ENCODE measurements at places on chromosomes 6 and 20. TPM values are rescaled to one million over a fixed set of nuclear protein-coding genes. Genes with fewer than 3 reads are reported as not detected.

DNA sequence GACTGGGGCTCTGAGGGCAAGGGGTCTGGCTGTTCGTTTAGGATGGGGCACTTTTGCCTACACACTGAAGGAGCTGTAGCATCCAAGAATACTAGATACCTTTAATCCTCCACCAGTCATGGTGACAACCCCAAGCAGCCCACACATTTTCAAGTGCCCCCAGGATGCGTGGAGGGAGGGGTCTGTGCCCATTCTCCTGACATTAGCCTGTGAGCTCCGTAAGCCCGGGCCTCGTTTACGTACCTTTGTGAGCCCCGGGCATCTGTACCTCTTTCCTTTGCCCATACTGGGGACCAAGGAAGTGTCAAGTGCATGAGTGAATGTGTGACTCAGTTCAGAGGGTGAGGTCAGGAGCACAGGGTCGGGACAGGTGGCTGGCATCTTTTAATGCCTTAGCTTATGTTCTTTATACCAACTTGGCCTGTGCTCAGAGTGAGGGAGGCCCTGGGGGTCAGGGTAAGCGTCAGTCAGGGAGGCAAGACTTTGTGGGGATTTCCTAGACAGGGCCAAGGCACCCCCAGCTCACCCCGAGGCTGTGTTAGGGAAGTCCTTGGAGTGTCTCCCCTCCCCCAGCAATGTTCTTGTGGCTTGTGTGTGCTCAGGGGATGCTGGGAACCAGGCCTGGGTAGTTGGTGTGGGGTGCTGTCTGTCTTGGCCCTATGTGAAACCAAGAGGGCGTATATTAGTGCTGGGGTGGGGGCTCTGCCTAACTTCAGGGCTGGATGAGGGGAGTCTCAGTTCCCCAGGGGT is 12.9 kb downstream of the VEGFA start:
- H3K4me1 ChIP-seq, result no peaks in the 10 kb centered on the region
- DNase-seq, result no peak
- no peak overlapping the region for H3K27ac ChIP-seq

DNA sequence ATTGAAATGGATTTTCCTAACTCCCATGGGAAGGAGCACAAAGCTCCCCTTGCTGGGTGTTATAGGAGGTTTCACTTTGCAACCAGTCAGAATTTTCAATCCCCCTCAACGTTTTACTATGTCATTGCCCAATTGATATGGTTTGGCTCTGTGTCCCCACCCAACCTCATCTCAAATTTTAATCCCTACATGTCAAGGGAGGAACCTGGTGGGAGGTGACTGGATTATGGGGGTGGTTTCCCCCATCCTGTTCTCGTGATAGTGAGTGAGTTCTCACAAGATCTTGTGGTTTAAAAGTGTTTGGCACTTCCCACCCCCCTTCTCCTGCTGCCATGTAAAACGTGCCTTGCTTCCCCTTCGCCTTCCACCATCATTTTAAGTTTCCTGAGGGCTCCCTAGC is 62.9 kb downstream of the ZMYND8 start:
- H3K27me3 ChIP-seq, result no peaks in the 10 kb centered on the region
- H3K36me3 ChIP-seq, result peaks cover 34% of the 10 kb centered on the region
- no peak for DNase-seq
- no peaks in the 10 kb centered on the region for H3K4me1 ChIP-seq
- H3K4me3 ChIP-seq, result no peak overlapping the region

DNA sequence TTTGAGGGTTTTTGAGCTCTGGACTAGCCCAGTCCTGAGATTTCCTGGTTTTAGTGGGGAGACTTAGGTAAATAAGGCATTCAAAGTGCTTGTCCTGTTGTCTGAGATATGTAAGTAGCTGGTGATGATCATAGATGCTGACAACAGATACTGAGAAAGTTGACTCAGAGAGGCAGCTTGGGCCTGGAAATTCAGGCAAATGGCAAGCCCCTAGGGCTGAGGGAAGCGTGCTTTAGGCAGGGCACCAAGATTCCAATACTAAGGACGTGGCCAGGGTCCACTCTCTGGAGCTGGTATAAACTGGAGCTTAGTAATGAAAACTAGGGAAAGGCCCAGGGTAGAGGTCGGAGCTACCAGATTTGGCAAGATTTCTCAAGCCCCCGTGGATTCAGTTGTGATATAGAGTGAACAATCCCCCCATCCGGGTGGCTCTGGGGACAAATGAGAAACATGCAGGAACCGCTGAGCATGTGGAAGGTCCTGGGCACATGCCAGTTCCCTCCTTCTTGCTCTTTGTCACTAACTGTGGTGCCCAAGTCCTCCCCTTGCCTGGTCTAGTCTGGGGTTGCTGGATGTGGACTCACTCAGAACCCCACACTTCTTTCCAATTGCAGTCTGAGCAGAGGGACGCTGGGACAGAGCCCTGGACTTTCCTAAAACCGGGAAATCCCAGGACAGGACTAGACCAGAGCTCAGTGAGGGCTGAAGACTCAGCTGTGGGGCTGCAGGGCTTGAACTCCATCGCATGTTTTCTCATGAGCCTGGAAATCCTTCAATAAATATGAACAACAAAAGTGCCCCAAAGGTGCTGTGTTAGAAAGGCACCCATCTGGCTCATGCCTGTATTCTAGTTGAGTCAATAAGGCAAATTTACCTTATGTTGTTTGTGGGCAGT is 10.3 kb downstream of the SLC22A3 start:
- H3K27me3 ChIP-seq, result peaks cover 9% of the 10 kb centered on the region
- no peaks in the 10 kb centered on the region for H3K36me3 ChIP-seq
- DNase-seq, result no peak
- no peak overlapping the region for H3K27ac ChIP-seq
- H3K4me3 ChIP-seq, result no peak overlapping the region

DNA sequence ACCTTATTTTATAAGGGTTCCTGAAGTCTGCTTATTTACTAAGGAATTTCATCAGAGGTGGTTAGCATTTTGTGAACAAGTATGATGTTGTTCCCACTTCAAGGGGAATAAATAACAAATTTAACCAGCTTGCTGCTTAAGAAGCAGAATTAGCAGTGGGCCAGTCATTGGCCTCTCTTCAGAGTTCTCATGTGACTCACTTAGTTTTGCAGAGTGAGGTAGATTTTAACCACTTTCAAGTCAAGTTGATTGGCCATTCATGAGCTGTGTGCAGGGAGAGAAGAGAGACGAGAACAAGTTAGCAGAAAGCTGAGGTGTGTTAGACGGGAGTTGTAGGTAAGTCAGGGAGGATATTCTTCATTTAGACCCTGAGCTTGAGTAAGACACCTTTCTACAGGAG is 18.1 kb downstream of the TOP1 start:
- H3K4me1 ChIP-seq, result peaks cover 72% of the 10 kb centered on the region
- H3K36me3 ChIP-seq, result no peaks in the 10 kb centered on the region
- DNase-seq, result no peak
- H3K4me3 ChIP-seq, result no peak overlapping the region
- no peaks in the 10 kb centered on the region for H3K27me3 ChIP-seq

DNA sequence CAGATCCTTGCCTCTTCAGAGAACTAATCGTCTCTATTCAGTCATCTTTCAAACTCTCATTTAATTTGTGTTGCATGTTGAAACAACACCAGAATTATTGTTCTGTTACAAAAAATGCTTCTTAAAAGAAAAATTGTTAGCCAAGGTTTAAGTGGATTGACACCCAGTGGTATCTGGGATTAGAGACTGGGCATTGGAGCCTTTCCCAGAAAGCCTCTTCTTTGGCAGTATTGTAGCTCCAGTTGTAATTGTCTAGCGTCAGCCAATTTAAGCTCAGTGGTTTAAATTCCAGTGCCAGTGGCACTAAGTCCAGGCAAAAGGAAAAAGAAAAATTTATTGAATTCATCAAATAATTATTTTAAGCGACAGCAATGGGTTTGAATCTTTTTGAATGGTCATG is 801 bp downstream of the CCDC28A start:
- peak overlapping the region; percentile 62 for H3K27ac ChIP-seq
- no peaks in the 10 kb centered on the region for H3K27me3 ChIP-seq
- no peaks in the 10 kb centered on the region for H3K36me3 ChIP-seq
- peak overlapping the region; percentile 100 for H3K4me3 ChIP-seq
- no peak for DNase-seq
- H3K4me1 ChIP-seq, result peaks cover 27% of the 10 kb centered on the region

DNA sequence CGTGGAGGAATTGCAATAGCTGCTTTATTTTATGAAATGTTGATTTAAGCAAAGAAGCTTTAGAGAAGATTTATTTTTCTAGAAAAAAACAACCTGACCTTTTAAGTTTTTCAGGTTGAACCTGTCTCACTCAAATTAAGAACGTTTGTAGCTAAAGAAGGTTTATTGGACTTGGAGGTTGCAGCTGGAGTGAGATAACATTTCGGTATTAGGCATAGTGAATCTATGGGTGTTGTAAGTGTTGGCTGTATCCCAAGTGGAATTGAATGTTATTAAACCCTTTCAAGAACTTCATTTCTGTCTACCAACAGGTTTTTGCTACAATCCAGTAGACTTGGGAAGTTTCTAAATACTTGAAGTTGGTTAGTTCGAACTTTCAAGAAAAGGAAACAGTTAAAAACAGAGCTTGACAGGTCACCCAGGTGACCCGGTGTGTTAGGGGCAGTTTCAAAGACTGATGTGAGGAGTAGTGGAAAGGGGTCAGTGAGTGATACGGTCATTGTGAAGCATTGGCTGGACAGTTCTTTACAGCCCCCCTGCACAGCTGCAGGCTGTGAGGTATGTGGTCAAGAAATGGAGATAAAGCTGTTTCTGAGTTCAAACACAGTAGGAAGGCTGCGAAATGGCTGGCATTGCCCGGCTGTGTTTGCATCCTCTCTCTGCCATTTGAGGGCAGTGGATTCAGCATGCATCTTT is 2.4 kb upstream of the TBCC start:
- H3K27ac ChIP-seq, result no peak overlapping the region
- no peak for DNase-seq
- peak overlapping the region; percentile 98 for H3K4me3 ChIP-seq
- peaks cover 31% of the 10 kb centered on the region for H3K4me1 ChIP-seq
- H3K36me3 ChIP-seq, result peaks cover 2% of the 10 kb centered on the region
- H3K27me3 ChIP-seq, result no peaks in the 10 kb centered on the region

DNA sequence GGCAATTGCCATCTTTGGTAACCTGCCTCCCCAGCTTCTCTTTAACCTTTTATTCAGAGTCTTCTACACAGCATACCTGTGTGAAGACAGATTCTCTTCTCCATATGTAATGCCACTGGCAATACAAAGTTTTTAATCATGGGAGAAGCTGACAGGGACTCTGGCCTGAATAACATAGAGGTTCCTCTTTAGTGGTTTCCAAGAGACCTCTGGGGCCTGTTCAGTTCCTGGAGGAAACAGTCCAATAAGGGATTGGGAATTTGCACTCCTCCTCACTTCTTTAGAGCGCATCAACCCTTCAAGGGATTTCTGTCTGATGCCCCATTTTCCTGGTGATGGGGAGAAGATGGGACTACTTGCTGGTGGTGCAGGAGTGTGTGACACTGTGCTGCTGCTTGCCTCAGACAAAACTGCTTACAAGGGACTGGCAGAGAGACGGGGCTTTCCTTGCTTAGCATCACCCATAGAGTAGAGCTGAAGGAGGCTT is 1.4 kb downstream of the RIMS1 start:
- peak overlapping the region; percentile 91 for H3K4me3 ChIP-seq
- H3K27ac ChIP-seq, result no peak overlapping the region
- no peaks in the 10 kb centered on the region for H3K36me3 ChIP-seq
- H3K4me1 ChIP-seq, result peaks cover 7% of the 10 kb centered on the region
- no peak for DNase-seq

DNA sequence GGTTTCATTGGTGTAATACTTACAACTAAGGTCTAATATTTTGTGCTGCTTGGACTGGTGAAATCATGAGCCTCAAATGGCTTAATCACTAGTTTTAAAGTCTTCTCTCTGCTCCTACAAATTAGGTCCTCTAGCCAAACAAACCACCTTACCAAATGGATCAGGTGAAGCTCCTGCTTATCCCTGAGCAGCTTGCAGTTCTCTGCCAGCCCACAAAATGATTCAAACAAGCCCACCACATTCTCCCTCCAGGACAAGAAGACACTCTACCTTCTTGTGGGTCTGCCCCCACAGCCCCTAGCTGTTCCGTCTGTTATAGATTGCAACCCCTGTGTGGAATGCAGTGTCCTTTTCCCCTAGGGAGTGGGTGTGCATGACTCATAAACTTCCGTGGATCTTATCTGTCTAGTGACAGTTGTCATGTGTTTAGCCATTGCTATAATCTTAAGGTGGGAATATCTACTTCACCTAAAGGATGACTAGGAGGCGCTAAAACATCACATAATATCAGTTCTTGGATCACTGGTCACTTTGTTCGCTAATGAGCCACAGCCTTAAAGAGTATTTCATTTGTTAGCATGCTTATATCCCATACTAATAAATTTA is 940.5 kb upstream of the MANEA start:
- no peaks in the 10 kb centered on the region for H3K27me3 ChIP-seq
- DNase-seq, result no peak
- H3K27ac ChIP-seq, result no peak overlapping the region
- H3K36me3 ChIP-seq, result no peaks in the 10 kb centered on the region
- peaks cover 4% of the 10 kb centered on the region for H3K4me1 ChIP-seq

- H3K4me1 ChIP-seq, result peaks cover 14% of the 10 kb centered on the region
- no peak overlapping the region for H3K4me3 ChIP-seq
- H3K36me3 ChIP-seq, result no peaks in the 10 kb centered on the region
- no peaks in the 10 kb centered on the region for H3K27me3 ChIP-seq
These were observed 195.1 kb upstream of the SGK1 start for GRCh38 chr6:134512981-134513391.

- DNase-seq, result no peak
- H3K27me3 ChIP-seq, result peaks cover 16% of the 10 kb centered on the region
- H3K36me3 ChIP-seq, result no peaks in the 10 kb centered on the region
- peaks cover 4% of the 10 kb centered on the region for H3K4me1 ChIP-seq
- H3K27ac ChIP-seq, result no peak overlapping the region
These were observed 16.9 kb downstream of the KCNK15 start for GRCh38 chr20:44762466-44763140.

GRCh38 chr6:16633465-16633864 is 127.8 kb downstream of the ATXN1 start:
- peaks cover 3% of the 10 kb centered on the region for H3K36me3 ChIP-seq
- no peak overlapping the region for H3K27ac ChIP-seq
- H3K27me3 ChIP-seq, result no peaks in the 10 kb centered on the region
- H3K4me1 ChIP-seq, result peaks cover 26% of the 10 kb centered on the region
- DNase-seq, result no peak

DNA sequence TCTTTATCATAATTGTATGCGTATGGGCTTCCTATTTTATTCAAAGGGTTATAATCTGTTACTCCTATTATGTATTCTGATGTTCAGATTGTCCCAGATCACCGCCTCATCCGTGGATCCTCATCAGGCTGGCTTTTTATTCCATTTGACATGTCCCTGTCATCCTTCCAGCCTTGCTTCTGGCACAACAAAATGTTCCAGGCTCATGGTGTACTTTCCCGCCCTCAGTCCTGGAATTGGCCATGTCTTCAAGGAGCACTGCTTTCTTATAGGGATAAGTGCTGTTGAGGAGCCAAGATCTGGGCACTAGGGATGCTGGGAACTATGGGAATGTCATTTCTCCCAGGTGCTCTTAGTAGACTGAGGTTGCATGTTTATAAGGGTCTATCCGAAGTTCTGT is 207.8 kb downstream of the JARID2 start:
- H3K27ac ChIP-seq, result no peak overlapping the region
- no peak overlapping the region for H3K4me3 ChIP-seq
- H3K27me3 ChIP-seq, result no peaks in the 10 kb centered on the region
- H3K36me3 ChIP-seq, result peaks cover 10% of the 10 kb centered on the region
- no peak for DNase-seq

RUNX2 gene
- total RNA-seq, result 0.16 TPM

RREB1 gene
- total RNA-seq, result 28.3 TPM

GRM1 gene
- total RNA-seq, result 0.63 TPM

BMP6 gene
- total RNA-seq, result 0.44 TPM

LHFPL5 gene
- total RNA-seq, result not detected
